Neural progenitor cell (in vitro differentiated cells): ENCODE measurements at places on chromosomes 16 and 17. TPM values are rescaled to one million over a fixed set of nuclear protein-coding genes. Genes with fewer than 3 reads are reported as not detected.

DNA sequence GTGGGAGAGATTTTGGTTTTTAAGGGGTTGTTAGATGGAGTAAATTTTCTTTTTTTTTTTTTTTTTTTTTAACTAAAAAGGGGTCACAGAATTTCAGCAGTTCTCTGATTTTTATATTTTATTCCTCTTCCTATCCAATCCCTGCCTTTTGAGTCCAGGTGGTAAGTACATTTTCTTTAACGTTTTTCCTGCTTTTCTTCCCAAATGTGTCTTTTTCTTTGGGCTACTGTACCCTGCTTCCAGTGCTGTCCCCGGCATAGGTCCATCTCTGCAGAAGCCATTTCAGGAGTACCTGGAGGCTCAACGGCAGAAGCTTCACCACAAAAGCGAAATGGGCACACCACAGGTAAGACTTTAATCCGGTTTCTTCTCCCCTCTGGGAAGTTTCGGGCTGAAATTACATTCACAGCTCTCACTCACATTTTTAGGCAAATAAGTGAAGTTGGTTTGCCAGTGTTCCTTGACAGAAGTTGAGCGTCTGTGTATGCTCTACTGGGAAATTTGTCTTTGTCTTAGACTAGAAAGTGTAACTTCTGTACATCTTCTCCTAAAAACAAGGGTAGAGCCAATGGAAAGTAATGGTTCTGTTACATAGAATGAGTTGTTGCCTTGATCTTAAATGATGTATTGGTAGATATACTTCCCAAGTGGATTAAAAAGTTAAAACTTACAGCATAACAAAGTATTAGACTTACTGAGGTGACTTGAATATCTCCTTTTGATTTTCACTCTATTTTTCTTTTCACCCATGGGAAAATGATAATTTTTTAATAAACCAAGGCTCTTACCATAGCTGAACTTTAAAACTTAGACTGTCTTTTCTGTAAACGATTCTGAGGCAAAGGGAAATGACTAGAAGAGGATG is 54.5 kb downstream of the TUBD1 start:
- DNase-seq = no peak

GRCh38 chr16:72947379-72948237 is 100.3 kb downstream of the ZFHX3 start:
- DNase-seq = peak; percentile 82

DNA sequence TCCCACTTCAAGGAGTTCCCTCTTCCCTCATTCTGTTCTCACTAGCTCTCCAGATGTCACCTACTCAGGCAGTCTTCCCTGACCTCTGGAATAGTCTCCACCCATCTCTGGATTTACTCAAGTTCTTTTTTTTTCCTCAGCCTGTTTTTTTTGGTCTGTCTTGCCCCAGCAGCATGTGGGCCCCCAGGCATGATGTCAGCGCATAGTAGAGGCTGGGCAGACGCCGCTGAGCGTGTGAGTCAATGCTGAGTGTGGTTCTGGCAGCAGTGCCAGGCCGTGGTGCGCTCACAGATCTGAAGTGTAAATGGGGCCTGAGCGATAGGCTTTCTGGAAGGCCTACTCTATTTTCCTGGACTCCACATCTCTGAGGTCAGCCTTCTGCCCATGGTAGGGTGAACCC is 2.7 kb upstream of the KCNJ18 start:
- DNase-seq = no peak

DNA sequence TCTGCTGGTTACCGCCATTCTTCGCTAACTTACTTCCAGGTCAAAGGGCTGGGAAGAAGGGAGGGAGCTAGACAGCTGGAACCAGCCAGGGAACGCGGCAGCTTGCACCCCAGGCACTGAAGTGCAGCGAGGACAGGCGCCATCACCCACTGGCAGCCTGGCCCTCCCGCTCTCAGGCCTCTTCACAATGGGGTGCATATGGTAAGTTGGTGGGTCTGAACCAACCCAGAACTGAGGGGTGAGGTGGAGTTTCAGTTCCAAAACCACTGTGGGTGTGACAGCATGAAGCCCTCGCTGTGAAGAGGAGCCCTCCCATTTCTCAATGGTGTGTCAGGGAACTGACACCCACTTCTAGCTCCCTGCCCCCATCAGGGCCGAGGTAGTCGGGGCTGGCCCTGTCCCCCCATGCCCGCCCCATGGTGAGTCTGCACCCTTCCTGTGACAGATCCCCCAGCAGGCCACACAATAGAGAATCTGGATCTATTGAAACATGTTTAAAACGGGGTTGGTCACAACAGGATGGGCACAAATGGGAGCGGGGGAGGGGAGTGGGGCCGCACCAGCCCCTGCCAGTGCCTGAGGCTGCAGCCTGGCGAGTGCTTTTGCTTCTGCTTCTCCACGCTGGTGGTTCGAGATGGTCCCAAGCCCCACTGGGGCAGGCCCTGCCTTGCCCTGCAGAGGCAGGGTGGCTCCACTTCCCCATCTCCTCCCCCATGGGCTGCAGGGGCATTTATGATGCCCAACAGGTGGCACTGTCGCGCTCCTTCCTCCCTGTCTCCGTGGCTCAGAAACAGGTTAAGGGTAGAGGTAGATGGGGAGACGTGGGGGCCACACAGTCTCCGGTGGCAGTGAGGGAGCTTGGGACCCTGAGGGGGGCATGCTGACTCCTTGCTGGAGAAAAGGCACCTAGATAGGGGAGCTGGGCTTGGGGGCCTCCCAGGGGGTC is 2.3 kb downstream of the LIMD2 start:
- peak; percentile 28 for DNase-seq

Gene CRHR1
- 2.9 and 3.4 TPM in 2 replicates for total RNA-seq

Gene PIGL
- 42.0 and 57.0 TPM in 2 replicates for total RNA-seq

- no peak for DNase-seq
Observed at GRCh38 chr17:15918661-15919259, 26.2 kb upstream of the ADORA2B start.

DNA sequence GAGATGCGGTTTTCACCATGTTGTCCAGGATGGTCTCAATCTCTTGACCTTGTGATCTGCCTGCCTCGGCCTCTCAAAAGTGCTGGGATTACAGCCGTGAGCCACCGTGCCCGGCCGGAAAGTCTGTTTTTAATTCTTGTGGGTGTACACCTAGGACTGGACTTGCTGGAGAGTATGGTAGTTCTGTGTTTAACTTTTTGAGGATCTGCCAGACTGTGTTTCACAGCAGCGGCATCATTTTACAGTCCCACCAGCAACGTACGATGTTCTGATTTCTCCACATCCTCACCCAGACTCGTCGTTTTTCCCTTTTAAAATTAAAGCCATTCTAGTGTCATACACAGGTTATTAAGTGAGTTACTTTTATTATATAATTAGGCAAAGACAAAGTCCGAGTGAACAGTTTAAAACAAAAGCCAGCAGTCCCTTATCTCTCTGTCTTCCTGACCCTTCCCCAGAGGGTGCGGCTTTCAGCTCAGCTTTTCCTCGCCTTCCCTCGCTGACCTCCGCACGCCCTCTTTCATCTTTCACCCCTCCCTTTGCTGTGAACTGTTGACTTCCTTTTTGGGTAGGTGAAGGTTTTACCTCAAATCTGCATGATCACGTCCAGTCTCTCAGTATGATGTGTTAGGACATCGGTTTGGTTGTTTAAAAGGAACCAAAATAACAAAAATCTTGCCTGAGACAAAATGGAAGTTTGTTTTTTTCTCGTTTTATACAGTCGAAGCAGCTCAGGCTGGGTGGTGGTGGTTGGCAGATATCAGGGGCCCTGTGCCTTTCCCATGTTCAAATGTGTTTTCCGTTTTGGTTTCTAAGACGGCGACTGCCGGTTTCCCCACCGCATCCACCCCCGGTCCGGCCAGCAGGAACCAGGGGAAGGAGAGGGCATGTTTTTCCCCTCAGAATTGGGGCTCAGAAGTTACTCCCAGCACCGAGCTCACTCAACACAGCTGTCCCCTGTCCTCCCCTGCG is 18.0 kb downstream of the FAM234A start:
- DNase-seq = no peak

Gene HBM
- total RNA-seq = not detected in 2 replicates

GRCh38 chr16:68126395-68126794 is 41.2 kb downstream of the NFATC3 start:
- DNase-seq = no peak

Gene HLF
- total RNA-seq = 0.06 and 0.11 TPM in 2 replicates

- no peak for DNase-seq
Observed at GRCh38 chr16:57196286-57196685, 10.2 kb downstream of the RSPRY1 start.

DNA sequence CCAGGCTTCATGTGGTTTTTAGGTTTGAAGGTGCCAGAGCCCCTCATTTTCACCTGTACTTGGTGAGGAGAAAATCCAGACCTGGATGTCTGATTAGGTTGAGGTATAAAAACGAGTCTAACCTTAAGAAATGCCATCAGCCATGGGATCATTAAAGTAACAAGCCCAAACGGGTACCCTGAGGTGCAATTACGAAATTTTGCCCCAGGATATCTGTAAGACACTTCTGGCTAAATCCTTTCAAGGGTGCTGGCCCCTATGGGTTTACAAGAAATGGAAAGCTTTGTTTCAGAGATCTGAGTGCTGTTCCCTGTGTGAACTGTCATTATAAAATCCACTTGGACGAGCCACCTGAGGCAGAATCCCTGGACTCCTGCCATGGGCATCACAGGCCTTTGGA is 19.8 kb downstream of the ADAT1 start:
- DNase-seq = no peak

DNA sequence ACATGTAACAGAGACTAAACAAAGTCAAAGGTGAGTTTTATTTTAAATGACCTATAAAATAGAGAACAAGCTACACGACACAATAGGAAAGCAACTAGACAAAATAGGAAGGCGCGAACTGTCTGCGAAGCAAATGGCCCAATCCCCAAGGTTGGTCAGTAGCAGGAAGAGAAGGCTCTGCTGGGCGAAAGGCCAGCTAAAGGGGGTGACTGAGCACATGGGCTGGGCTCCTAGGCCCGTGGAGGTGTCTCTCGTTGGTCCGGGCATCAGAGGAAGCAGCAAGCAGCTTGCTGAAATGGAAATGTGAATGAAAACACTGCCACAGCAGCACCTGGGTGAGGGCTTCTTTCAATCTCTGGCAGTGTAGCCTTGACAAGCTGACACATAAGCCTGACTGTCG is 129.4 kb downstream of the ZNF778 start:
- no peak for DNase-seq

DNA sequence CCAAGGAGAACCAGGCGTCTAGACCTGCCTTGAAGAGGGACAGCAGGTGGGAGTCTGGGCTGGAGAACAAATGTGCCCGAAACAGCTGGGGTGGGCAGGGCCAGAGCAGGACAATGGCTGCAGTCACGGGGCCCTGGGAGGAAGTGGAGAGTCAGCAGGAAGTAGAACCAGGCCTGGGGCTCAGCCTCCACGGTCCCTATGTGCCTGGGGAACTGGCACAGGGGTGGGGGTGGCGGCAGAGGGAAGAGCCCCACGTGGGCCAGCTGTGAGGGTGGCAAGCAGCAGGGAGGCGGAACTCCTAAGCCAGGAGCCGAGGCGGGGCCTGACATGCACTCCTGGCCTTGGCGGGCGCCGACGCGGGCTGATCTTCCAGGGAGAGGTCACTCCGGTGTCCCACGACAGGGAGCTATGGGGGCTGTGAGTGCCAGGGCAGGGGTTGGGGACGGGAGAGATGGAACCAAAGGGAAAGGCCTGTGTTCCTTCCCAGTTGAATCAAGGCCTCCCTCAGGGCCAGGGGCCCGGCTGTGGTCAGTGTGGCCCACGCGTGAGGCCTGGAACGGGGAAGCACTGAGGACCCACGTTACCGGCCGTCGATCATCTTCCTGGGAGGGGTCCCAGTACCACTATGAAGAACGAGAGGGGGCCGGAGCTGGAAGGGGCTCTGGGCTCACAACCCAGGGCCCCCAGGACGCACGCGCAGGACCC is 42.7 kb downstream of the TIMM22 start:
- DNase-seq = no peak

DNA sequence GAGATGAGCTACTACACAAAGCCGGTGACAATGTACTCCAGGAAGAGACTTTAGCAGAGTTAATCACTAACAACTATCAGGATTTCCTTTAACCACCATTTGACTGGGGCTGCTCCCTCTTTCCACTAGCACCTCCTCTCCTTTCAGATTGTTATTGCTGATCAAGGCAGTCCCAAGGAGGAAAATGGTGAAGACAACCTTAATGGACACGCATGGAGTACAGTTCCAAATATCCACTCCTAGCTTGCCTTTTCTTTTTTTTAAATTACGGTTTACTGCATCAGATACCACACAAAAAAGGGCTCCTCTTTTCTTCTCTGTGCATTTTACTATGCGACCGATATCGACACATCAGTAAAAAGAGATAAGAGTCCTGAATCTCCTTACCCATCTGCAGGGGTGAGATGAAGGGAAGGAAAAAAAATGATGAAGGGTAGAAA is 30.9 kb downstream of the FAM222B start:
- DNase-seq = peak; percentile 40

Gene WNT3
- total RNA-seq = 1.1 and 1.7 TPM in 2 replicates

DNA sequence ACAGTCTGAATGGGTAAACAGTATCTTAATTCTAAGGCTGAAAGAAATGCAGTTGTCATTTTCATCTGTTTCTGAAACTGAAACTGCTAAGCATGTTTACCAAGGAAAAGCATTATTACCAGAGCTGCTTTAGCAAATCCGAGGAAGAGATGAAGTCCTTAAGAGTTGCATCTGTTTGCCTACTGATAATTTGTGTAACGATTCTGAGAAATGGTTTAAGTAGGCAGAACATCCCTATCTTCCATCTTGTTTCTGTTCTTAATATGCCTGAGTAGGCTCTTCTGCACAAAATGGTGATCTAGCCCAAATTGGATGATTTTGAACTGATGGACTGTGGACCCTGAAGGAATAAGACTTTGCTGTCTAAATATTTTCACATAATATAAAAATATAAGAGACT is 34.9 kb downstream of the NUP93 start:
- DNase-seq = no peak

- no peak for DNase-seq
Observed at GRCh38 chr17:72511874-72512273, 391.1 kb downstream of the SOX9 start.

- no peak for DNase-seq
Observed at GRCh38 chr16:70157477-70158260, 15.9 kb upstream of the CLEC18C start.

GRCh38 chr17:71379512-71379911 is 741.3 kb upstream of the SOX9 start:
- DNase-seq = no peak

Gene CCL1
- total RNA-seq = not detected in 2 replicates

GRCh38 chr17:53570731-53571130 is 252.0 kb upstream of the KIF2B start:
- no peak for DNase-seq

DNA sequence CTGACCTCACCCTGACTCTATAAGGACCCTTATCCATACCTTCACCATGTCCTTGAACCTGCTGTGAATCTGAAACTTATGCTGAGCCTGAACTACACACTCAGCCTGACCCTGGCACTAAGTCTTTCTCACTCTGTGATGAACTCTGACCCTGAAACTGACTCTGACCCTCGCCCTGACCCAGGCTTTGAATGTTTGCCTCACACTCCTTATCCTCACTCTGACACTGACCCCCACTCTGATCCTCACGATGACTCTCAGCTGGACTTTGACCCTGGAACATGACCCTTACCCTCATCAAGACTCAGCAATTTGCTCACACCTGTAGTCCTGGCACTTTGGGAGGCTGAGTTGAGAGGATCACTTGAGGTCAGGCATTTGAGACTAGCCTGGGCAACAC is 4.4 kb downstream of the AHSP start:
- DNase-seq = no peak

GRCh38 chr16:71746442-71747046 is 22.0 kb upstream of the PHLPP2 start:
- peak; percentile 47 for DNase-seq
